NCI-H526 treated with DMSO at 0.1 percent for 48 hours (cell line): ENCODE measurements at places on chromosomes 1 and 21.

DNA sequence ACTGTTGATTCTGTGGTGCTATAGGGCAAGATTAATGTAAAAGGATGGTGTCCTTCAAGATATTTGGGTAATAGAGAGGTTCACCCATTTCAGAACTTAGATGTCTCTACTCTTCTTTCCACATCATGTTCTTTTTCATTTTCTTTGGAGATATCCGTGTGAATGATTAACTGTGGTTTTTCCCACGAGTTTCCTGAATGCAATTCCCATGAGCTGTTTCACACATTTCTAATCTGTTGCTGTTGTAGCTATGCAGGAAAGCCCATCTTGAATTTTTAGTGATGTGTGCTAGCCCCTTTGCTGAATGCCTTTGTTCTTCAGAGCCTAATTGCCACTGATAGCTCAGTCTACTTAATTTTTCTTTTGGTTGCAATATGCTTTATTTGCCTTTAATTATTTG lies 27.6 kb downstream of the SNX27 start:
- DNase-seq, result no peak

DNA sequence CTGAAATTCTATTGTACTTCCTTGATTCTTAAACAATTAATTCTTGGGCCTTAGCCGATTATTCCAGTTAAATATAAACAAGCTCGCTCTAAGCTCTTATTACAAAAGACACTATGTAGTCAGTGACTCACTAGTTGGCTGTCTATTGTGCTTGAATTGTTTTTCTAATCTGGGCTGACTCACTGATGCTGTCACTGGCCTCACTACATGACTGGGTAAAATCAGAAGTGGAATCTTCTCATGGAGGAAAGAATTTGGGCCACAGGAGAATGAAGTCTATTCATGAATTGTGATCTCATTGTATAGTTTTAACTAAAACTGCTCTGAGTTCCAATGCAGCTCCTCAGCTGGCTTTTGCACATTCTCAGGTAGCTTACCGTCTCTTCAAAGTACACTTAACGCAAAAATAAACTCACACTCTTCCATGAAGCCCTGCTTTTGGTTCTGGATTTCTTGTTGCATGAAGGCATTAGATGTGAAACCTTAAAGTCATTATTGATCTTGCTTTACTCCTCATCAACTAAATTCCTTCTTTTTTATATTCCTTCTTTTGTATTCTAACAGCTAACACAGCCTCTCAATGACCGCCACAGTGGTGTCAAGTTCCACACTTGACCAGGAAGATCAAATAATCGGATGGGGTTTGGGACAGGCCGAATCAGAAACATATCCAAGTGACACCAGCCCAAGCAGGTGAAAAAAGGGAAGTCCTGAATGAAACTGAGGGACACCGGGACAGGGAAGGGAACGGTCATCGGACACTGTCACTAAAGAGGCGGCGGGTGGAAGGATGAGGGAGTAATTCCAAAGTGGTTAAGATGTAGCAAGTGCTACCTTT lies 80.9 kb upstream of the LBR start:
- no peak for DNase-seq

DNA sequence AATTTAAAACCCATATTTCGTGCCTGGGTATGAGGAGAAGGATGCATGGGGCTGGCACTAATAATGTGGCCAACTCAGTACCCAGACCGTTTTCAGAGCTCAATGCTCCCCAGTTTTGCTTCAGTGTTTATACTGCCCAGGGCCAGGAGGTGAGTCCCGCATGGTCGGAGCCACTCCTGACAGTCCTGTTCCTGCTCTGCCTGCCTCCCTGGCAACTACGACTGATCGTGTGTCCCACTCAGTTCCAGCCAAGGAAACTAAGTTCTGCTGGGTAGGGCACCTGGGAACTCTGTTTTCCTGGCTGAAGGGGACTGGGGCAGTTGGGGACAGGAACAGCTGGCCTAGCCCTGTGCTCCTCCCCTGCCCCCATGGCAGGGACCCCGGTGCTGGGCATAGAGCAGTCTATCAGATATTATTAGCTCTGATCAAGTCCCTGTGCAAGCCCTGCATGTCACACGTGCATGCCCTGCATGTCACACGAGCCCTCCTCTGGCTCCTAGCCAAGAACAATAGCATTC lies 19.2 kb downstream of the S100A7 start:
- no peak for DNase-seq

- DNase-seq, result no peak
Measured at GRCh38 chr1:220164116-220164515, 70.2 kb downstream of the IARS2 start.

GRCh38 chr1:160375788-160376524 lies 9.1 kb downstream of the NHLH1 start:
- no peak for DNase-seq

DNA sequence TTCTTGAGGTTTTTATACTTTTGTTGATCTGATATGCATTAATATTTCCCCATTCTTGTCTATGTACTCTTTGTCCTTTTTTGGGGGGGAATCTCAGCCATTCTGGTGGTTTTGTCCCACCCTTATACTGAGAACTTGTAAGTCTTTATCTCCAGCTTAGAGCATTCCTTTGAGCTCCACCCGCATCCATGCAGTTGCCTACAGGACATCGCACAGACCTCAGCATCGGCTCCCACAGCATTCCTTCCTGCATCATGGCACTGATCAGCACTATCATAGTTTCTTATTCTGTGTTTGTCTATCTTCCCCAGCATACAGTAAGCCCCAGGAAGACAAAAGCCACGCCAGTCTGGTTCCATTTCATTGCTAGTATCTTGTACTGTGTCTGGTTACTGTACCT lies 33.0 kb downstream of the HHAT start:
- DNase-seq, result no peak

DNA sequence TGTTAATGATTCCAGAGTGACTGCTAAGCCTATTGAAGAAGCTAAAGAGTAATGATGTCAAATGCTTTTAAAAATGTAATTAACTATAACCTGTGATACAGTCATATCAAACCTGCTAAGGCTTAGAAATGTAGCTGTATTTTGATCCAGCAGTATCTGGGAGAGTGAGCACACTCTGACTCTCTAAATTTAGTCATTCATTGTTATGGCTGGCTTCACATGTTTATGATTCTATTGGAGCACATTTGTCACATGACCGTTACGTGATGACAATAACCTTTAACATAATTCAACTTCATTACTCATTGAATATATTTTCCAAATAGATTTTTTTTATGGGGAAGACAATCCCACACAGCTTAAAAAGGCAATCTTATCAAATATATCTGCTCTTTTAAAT lies 587.1 kb downstream of the LMO4 start:
- no peak for DNase-seq

DNA sequence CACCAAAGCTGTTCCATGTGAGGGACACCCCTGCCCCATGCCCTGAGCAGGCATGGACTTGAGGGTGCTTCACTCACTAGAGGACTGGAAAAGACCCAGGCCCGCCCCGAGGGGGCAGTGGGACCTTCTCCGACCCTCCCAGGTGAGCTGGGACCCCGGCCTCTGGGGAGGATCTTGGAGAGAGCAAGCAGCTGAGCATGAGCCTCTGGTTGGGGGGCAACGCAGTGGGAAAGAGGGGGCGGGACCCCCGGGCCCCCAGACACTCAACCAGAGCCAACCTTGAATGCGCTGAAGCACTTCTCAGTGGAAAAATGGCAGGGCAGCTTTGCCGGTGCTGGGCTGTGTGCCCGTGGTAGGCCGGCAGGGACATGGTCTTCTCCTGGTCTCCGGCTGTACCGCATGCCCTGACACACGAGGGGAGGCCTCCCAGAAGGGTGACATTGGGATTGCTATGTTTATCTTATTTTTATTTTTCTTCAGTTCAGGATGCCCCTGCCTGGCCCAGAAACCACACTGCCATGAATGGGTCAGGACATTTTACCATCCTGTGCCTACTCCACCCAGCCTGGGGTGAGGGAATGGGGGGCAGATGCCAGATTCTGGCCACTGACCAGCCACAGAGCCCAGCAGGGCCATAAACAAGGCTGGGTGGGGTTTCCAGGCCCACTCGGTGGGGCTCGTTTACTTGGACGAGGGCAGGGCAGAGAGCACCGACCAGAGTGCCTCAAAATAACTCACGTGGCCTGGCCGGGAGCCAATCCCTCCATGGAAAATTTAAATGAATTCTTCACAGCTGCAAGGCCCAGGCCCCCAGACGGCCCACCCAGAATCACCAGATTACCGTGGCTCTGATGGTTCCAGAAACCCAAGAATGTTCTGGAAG lies 17.2 kb upstream of the LAPTM5 start:
- DNase-seq, result no peak

GRCh38 chr1:27787895-27788294 lies 14.9 kb downstream of the STX12 start:
- no peak for DNase-seq

GRCh38 chr1:220487297-220487820 lies 40.6 kb upstream of the MARK1 start:
- DNase-seq, result no peak

- DNase-seq, result no peak
Measured at GRCh38 chr1:46010611-46011010, 121.8 kb downstream of the PIK3R3 start.

- DNase-seq, result no peak
Measured at GRCh38 chr1:116166011-116166571, 54.9 kb downstream of the MAB21L3 start.

DNA sequence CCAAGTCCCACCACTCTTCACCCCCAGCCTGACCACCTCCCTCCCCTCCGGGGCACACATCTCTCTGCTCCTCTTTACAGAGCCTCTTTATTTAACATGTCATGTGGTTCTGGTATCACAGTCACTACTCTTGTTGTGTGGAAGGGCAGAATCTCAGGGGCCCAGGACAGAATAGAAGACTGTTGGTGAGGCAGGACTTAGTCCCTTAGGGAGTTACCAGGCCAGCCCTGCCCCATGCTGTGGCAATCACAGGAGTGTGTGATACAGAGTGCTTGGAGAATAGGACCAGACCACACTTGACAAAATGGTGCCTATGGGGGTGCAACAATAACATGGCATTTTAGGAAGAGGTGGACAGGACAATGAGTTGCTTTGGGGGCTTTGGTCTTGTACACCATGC lies 43.0 kb upstream of the CRNN start:
- no peak for DNase-seq

DNA sequence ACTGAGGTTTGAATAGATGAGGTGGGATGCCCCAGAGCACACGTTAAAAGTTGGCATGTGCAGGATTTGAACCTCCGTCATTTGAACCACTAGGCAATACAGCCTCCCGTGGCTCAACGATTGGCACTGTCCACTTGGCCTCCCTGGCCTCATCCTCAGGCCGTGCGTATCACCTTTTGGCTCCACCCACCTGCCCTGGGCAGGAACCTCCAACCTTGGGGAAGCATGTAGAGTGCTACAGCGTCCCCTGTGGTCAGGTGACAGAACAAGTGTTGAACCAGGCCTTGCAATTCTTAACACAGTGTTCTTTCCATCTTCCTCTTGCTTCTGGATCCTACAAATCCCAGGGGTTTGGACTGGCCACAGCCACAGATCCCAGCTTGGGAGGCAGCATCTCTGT lies 112.6 kb downstream of the PAX7 start:
- no peak for DNase-seq

GRCh38 chr1:14881775-14882672 lies 271.5 kb upstream of the TMEM51 start:
- DNase-seq, result peak; percentile 49

GRCh38 chr1:53485478-53486394 lies 26.5 kb downstream of the DMRTB1 start:
- peak; percentile 58 for DNase-seq

- DNase-seq, result peak; percentile 46
Measured at GRCh38 chr1:227318853-227319607, 738 bp upstream of the CDC42BPA start.

DNA sequence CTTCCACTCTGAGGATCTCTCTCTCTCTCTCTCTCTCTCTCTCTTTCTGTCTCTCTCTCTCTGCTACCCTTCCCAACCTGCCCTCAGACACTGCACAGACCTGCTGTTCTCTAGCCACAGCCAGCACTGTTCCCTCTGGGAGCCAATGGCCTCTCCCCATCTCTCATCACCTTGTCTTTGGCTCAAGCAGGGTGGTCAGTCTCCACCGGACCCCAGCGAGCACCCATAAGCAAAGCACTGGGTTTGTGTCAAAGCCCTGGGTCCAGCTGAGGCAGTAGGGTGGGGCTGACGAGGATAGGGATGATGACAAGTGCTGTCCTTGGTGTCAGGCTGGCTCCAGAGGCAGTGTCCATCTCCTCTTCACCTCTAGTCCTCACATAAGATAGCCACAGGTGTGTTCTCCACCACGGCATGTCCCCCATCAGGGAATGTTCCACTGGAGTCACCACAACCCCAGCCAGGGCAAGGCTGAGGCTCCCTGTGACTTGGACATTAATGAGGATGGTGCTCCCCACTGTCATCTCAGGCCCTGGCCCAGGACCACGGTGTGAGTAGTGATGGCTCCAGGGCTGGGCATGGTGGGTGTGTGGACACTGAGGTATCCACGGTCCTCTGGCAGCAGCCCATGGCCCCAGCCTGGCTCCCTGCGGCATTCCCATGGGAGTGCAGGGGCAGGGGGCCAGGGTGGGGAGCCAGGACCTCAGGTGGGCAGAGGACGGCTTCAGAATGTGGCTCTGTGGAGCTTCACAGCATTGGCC lies 8.4 kb upstream of the GOLT1A start:
- DNase-seq, result no peak

GRCh38 chr1:198496216-198497143 lies 44.0 kb downstream of the ATP6V1G3 start:
- DNase-seq, result no peak

- DNase-seq, result no peak
Measured at GRCh38 chr1:175009532-175009931, 9.8 kb downstream of the CACYBP start.

DNA sequence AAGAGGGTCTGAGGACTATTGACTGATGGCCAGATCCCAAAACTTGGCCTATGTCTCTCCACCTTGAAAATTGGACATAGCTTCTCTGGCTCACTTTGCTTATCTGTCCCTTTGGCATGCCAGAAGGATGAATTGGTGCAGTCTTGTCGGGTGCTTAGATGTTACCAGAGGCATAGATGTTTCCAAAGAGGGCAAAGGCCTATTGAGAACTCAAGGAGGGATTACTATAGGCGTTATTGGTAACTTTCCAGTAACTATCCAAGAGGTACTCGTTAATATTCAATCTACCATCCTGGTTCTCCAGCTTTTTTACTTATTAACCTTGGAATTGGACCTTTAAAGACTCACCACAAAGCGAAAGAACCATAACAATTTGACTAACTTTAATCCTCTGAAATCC lies 368.3 kb upstream of the ESRRG start:
- no peak for DNase-seq
